CD14-positive monocyte (primary cell): ENCODE measurements at places on chromosomes 1 and 21.

GRCh38 chr1:216742625-216743024 is 19.4 kb upstream of the ESRRG start:
- H3K36me3 ChIP-seq: no peaks in the 10 kb centered on the region
- no peaks in the 10 kb centered on the region for H3K27me3 ChIP-seq
- no peak for DNase-seq
- no peak overlapping the region for H3K27ac ChIP-seq
- no peaks in the 10 kb centered on the region for H3K4me1 ChIP-seq

GRCh38 chr1:54459726-54460191 is 53.6 kb upstream of the SSBP3 start:
- peaks cover 19% of the 10 kb centered on the region for H3K4me1 ChIP-seq
- no peak overlapping the region for H3K27ac ChIP-seq

GRCh38 chr1:27366113-27366410 is 699 bp downstream of the MAP3K6 start:
- DNase-seq: peak; percentile 23
- H3K27me3 ChIP-seq: no peaks in the 10 kb centered on the region
- no peaks in the 10 kb centered on the region for H3K36me3 ChIP-seq
- peaks cover 56% of the 10 kb centered on the region for H3K4me1 ChIP-seq
- H3K27ac ChIP-seq: peak overlapping the region; percentile 64

GRCh38 chr1:37240897-37241296 is 206.6 kb upstream of the GRIK3 start:
- no peak for DNase-seq
- no peak overlapping the region for H3K4me3 ChIP-seq
- no peaks in the 10 kb centered on the region for H3K27me3 ChIP-seq
- no peaks in the 10 kb centered on the region for H3K4me1 ChIP-seq

DNA sequence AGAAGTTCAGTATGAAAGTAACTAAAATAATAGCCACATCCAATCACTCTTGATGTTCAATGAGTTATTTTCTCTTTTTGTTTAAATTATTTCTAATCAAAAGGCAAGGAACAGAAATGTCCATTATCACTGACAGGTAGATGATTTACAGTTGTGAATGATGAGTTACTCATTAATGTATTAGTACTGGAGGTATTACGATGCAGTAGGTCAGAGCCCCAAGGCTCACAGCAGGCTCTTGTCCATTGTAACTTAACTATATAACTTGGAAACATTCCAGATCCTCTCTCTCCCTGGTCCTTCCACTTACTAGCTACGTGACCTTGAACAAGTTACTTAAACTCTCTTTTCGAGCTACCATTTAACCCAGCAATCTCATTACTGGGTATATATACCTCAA is 39.5 kb downstream of the CRB1 start:
- no peak for DNase-seq
- H3K4me1 ChIP-seq: no peaks in the 10 kb centered on the region
- no peaks in the 10 kb centered on the region for H3K36me3 ChIP-seq
- no peak overlapping the region for H3K27ac ChIP-seq

DNA sequence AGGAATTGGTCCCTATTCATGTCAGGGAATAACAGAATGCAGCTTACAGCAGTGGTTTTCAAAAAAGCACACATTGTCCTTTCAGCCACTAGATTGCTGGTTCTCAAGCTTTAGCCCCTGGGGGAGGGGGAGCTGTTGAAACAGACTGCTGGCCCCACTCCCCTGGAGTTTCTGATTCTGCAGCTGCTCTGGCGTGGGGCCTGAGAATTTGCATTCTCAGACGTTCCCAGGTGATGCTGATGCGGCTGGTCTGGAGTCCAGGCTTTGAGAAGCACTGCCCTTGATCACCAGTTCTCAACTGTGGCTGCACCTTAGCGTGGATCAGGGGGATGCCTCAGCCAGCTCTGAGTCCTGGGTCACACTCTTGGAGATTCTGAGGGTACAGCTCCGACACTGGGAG is 62.7 kb upstream of the LAPTM5 start:
- no peak overlapping the region for H3K4me3 ChIP-seq
- no peak overlapping the region for H3K27ac ChIP-seq
- peaks cover 73% of the 10 kb centered on the region for H3K27me3 ChIP-seq
- peaks cover 28% of the 10 kb centered on the region for H3K4me1 ChIP-seq

GRCh38 chr1:241688940-241689368 is 36.9 kb downstream of the WDR64 start:
- H3K4me3 ChIP-seq: no peak overlapping the region
- H3K27me3 ChIP-seq: peaks cover 3% of the 10 kb centered on the region
- no peaks in the 10 kb centered on the region for H3K4me1 ChIP-seq
- H3K36me3 ChIP-seq: no peaks in the 10 kb centered on the region
- no peak overlapping the region for H3K27ac ChIP-seq
- DNase-seq: no peak

GRCh38 chr1:61375082-61375880 is 292.9 kb downstream of the NFIA start:
- H3K36me3 ChIP-seq: no peaks in the 10 kb centered on the region
- no peaks in the 10 kb centered on the region for H3K4me1 ChIP-seq
- no peak overlapping the region for H3K4me3 ChIP-seq
- no peaks in the 10 kb centered on the region for H3K27me3 ChIP-seq

DNA sequence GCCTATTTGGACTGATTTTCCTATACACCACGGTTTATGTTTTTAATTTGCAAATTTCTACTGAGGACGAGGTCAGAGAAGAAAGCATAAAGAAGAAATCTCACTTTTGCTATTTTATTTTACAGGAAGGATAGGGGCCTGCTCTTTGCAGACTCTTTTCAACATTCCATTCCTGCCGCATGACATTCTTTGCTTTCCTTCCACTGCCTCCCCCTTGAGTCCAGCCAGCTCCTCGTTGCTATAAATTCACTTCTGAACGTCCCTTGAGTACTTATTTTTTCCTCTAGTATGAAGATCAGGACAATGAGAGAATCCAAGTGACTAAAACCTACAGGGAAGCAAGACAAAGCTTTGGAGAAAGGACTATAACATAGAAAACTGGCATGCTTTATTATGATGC is 53.4 kb upstream of the PTGFR start:
- DNase-seq: no peak
- no peaks in the 10 kb centered on the region for H3K27me3 ChIP-seq
- no peaks in the 10 kb centered on the region for H3K4me1 ChIP-seq

GRCh38 chr1:27503844-27504587 is 14.0 kb upstream of the WASF2 start:
- no peaks in the 10 kb centered on the region for H3K4me1 ChIP-seq
- H3K27ac ChIP-seq: no peak overlapping the region
- DNase-seq: no peak
- no peaks in the 10 kb centered on the region for H3K27me3 ChIP-seq
